ENCODE measurements at places on chromosomes 1 and 21.

DNA sequence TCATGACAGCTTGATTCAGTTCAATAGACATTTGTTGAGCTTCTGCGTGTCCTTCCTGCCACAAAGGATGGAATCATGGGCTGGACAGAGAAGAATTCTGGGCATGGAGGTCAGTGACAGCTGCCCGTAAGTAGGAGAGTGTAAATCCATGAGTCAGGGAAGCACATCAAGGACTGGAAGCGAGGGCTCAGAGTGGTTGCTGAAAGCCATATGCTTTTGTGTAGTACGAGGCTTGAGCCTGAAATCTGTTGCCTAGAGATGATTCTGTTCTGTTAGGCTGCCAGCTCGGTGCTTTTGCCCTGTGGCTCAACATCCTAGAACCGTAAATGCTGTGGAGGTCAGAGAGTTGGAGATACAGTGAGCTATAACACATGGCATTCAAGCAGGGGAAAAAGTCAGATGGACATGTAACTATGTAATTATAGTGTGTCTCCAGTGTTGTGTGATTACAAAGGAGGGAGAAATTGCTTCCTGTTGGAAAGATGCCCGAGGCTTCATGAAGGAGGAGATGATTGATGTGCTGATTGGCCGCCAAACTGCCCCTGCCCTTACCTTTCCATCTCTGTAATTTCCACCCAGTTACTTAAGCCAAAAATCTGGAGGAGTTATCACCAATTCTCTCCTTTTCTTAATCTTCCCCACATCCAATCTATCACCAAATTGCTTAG, 92.8 kb upstream of the CACNA1E start:
- no peak for DNase-seq

DNA sequence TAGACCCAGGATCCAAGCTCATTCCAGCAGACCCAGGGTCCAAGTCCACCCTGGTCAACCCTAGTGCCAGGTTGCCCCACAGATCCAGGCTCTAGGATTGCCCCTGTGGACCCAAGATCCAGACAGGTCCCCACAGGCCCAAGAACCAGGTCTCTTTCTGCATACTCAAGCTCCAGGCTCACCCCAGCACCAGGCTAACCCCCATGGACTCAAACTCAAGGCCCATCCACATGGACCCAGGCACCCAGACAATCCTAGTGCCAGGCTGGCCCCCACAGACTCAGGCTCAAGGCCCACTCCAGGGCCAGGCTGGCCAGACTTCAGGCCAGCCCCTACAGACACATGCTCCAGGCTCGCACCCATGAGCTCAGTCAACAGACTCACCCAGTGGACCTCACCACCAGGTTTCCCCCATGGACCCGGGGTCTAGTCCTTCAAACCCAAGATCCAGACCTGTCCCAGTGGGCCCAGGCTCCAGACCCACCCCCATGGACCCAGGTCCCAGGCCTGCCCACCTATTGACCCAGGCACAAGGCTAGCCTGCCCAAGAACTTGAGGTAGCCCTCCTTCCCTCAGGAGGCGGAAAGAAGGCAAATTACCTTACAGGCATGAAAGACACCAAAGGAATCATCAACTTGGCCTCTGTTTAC, 124.4 kb downstream of the SMYD3 start:
- no peak for DNase-seq

DNA sequence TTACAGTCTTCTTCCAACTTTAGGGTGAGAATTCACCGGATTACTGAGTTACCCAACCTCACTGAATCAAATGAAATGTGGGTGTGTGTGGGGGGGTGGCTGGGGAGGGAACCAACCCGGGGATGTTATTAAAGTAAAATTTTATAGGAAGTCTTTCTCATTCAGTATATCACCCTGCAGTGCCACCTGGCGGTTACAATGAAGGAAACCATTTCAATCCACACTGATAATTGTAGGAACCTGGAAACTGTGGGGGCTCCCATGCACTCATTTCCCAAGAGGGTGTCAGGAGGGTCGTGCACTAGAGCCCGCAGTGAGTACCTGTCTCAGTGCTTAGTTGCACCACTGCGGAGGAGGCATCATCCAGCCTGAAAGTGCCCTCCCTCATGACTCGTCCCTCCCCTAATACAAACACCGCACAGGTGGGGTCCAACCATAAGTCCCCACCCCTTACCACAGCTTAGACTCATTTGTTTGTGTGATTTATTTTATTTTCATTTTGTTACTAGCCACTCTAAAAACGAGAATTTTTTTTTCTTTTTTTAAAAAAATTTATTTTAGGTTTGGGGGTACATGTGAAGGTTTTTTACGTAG, 29.1 kb upstream of the IGSF5 start:
- DNase-seq: no peak

GRCh38 chr1:47758341-47759250, 238.6 kb downstream of the TRABD2B start:
- DNase-seq: no peak

GRCh38 chr1:246695136-246695535, 29.1 kb upstream of the SCCPDH start:
- no peak for DNase-seq

GRCh38 chr1:3915551-3916121, 15.6 kb upstream of the C1orf174 start:
- DNase-seq: no peak

DNA sequence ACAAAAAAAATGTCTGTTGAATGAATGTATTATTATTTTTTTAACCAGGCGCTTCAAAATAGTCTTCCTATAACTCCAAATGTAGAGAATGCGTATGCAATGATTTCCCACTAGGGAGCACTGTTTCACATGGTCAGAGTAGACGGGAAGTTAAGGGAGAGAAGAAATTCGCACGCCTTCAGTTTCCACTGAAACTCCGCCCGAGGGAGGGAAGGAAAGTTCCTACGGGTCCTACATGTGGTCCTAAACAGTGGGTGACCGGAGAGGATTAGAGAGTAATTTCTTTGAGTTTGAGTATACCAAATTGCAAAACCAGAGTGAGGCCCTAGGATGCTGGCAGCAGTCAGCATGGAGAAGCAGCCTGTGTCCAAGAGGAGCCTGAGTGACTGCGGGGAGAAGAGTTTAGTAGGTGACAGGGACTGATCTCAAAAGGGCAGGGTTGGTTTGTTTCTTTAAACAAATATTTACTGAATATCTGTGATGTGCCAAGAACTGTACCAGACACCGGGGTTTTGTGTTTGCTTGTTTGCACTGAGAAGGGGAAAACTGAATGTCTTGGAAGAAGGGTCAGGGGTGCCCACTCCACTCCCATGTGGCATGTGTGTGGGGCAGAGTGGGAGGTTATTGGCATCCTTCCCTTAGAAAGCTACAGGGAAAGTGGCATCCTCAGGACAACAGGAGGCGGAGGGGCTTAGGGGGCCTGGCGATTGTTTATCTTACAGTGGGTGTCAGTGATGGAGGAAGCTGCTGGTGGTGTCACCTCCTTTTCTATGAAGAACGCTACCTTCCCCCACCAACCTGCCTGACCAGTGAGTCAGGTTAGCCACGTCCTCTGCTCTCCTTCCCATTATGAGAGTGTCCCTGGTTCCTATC, 22.8 kb downstream of the RNU5D-1 start:
- DNase-seq: no peak

GRCh38 chr1:2322065-2322571, 69.2 kb downstream of the MORN1 start:
- no peak for DNase-seq
